Occipital lobe (tissue), 3 donors: ENCODE measurements at places on chromosomes 2 and 18.

GRCh38 chr2:39881494-39881893, 102.4 kb upstream of the THUMPD2 start:
- DNase-seq: no peak

DNA sequence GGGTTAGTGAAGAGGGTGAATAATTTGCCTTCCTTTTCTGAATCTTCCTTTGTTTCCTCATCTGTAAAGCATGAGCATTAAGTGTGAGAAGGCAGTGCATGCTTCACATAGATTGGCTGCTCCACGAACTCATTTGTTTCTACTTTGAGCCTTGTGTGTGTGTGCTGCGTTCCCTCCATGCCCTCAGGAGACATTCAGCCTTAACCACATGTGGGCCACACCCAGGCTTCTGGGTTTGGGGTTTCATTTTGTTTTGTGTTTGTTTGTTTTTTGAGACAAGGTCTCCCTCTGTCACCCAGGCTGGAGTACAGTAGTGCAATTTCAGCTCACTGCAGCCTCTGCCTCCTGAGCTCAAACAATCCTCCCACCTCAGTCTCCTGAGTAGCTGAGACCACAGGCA, 843.3 kb downstream of the GALR1 start:
- DNase-seq: no peak

DNA sequence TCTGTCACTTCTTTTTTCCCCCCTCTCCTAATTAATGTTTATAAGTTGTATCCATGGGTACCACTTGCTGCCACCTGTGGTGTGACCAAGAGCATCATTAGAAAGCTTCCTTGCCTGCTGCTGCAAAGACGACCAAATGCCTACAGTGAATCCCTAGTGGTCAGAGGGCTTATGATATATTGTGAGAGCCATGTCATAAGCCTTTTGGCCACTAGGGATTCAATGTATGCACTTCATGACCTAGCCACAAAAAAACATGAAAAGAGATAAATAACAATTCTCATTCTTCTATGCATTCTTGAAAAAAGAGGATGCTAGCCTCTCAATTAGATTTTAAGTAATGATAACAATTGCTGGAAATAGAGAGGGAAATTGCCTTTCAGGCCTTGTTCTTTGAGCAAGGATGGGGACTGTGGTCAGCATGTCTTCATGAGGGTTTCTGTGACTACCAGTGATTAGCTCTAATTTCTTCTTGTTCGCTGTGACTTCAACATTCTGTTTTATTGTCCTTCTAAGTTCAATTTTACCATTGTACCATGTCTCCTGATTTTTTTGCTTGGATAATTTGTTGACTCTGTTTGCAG, 435.3 kb downstream of the TGIF1 start:
- no peak for DNase-seq

- DNase-seq: no peak
Observed at GRCh38 chr2:237177052-237177451, 91.4 kb downstream of the COPS8 start.

DNA sequence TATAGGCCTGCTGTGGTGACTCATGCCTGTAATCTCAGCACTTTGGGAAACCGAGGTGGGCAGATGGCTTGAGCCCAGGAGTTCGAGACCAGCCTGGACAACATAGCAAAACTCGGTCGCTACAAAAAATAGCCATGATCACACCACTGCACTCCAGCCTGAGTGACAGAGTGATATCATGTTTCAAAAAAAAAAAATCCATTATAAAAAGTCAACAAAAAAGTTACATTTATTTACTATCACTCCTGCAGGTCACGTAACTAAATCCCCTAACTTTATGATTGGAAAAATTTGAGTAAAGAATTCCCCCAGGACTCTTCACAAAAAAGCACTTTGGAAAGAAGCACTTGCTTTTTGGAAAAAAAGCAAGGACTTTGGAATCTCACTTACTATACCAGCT, 46.4 kb upstream of the AGPS start:
- no peak for DNase-seq

GRCh38 chr2:147479358-147479757, 365.5 kb upstream of the ACVR2A start:
- DNase-seq: no peak

GRCh38 chr2:181393472-181393871, 63.7 kb upstream of the ITGA4 start:
- no peak for DNase-seq

DNA sequence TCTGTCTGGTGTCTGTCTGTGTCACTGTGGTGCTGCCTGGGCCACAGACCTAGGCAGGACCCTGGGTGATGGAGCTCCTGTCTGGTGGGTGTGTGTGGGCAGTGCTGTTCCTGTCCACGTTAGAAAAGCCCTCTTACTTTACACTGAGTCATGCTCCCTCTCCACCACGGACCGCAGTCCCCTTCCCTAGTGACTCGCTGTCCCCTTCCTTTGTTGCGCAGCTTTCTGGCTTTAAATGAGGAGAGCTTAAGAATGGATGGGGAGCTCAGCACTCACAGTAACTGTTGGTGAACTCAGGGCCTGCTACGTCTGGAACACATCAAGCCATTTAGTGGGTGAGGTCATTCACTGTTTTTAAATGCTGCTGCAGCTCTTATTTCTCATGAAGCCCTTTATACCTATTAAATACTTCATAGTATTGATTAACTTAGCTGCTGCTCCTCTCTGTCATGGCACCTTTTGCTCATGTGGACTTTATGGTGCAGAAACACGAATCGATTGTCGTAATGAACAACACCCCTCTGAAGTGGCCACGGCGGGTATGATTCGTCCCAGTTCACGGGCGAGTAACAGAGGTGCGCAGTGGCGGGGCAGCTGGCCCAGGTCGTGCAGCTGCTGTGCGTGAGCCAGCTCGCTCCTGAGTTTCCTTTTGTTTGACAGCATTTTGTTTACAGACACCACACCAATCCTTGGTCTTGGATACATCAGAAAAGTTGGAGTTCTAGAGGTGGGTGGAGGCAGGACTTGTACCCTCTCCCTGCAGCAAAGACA, 100.4 kb downstream of the LDLRAD4 start:
- no peak for DNase-seq

- DNase-seq: no peak
Observed at GRCh38 chr2:70482401-70482800, 71.2 kb downstream of the TGFA start.

- DNase-seq: no peak
Observed at GRCh38 chr2:181780047-181780651, 99.8 kb upstream of the NEUROD1 start.

- no peak for DNase-seq
Observed at GRCh38 chr2:51981783-51982182, 949.9 kb upstream of the NRXN1 start.

- DNase-seq: no peak
Observed at GRCh38 chr2:80548469-80548868, 243.9 kb upstream of the LRRTM1 start.

DNA sequence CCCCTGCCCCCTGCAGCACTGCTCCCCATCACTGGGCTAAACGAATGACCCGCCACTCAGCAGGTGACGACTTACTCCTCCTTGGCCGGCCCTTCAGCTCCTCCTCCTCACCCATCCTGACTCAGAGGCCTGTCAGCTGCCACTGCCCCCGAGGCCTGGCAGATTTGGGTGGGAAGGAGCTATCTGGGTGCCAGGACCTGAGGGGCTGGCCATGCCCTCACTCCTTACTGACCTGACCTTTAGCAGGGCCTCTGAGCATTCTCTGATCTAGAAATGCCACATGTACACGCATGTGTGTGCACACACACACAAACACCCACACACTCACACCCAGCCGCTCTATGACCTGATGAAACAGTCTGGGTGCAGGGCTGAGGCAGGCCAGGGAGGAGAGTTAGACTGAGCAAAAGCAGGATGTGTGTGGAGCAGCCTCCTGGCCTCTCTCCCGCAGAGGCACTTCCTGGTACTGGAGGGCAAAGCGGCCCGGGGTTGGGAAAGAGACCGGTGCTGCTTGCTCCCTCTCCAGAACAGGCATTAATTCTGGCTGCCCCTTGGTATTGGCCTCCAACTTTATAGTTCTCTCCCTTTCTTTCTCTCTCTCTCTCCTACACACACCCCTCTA, 68.0 kb downstream of the ZFP36L2 start:
- no peak for DNase-seq

GRCh38 chr2:73970850-73971471, 13.7 kb upstream of the TET3 start:
- no peak for DNase-seq

- DNase-seq: no peak
Observed at GRCh38 chr18:34976123-34976522, 65.1 kb upstream of the MAPRE2 start.

DNA sequence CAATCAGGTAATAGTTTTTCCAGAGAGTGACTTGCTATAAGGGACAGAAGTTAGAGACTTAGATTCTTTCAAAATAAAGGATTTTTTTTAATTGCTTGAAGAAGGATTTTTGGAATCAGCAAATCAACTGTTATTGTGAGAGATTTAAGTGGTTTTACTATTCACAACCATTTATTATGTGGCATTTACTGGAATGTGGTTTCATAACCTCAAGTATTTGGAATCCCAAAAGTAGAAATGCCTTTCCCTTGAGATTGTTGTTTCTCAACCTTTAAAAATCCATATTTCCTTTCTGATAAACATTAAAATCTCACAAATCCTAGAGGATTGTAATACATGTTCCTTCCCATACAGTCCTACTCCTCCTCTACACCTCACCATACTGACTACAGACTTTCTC, 5.0 kb downstream of the TANK start:
- DNase-seq: no peak

- DNase-seq: no peak
Observed at GRCh38 chr2:98508709-98509066, 64.0 kb downstream of the INPP4A start.

DNA sequence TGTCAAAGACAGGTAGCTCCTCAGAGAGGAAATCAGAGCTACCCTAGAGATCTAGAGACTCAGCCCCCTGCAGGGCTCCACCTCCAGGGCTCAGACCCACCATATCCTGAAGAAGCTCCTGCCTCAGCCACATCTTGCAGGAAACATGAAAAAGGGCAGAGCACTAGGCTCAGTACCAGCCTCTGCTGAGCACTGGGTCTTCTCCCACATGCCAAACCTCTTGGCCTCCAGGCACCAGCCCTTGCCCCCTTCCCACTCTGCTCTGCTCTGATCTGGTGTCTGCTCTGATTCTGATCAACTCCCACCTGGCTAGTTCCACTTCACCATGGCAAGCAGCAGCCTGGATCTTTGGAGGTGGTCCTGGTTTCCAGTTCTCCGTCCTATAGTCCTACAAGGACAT, 114.3 kb upstream of the SLC66A3 start:
- DNase-seq: no peak

DNA sequence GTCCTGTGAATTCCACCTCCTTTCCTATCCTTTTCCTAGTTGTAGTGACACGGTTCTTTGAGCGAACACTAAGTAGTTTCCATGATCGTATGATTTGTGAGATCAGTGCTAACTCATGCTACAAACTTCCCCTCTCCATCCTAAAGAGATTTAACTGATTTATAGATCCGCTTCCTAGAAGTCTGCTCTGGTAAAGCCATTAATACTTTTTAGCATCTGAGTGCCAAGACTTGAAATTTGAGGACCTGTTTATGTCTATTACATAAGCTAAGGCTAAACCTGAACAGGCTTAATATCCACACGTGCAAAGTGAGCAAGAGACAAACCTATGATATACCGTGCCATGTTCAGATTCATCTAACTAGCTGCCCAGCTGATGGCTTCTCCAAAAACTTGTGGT, 14.9 kb downstream of the PROKR1 start:
- no peak for DNase-seq

GRCh38 chr2:220101980-220102379, 474.6 kb downstream of the SLC4A3 start:
- no peak for DNase-seq

GRCh38 chr18:55458456-55459203, 129.4 kb downstream of the TCF4 start:
- DNase-seq: no peak

- no peak for DNase-seq
Observed at GRCh38 chr18:59308938-59309260, 9.6 kb downstream of the CPLX4 start.

- no peak for DNase-seq
Observed at GRCh38 chr2:170744248-170745002, 25.8 kb upstream of the ERICH2 start.

DNA sequence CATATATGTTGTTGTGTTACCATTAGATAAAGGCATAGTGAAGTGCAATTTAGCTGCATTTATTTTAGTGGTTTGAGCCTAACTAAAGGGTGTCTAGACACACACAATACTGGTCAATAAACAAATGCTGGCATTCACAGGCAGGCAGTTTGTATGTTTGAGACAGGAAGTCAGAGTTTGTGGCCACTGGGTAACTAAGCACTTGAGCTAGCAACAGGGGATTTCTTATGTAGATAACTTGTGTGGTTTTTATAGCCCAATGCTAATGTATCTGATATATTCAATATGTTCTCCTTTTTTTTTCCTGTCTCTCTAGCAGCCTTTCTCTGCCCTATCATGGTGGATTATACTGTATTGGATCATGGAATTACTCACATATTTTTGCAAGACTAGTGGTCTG, 38.1 kb downstream of the LRRTM4 start:
- no peak for DNase-seq
